ENCODE measurements at places on chromosomes 3 and 15. TPM values are rescaled to one million over a fixed set of nuclear protein-coding genes. Genes with fewer than 3 reads are reported as not detected.

DNA sequence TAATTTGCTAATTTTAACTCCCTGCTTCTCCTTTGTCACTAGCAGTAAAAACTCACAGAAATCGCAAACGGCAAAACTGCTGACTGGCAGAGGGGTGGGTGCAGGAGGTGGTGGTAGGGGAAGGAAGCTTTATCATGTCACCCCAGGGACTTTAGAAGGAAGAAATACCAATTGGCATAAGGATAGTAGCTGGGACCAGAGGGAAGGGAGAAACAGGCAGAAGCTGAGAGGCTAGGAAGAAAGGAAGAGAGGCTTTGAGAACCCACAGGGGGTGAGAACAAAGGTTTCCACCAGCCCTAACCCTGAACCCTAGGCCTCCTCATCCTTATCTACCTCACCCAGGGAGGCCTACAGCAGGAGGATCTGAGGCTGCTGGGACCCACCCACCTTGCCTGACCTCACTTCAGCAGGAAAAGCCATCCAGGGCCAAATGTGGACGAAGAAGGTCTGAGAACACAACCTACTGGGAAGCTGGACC lies 10.7 kb downstream of the ITGB5 start:
- no peak for DNase-seq

DNA sequence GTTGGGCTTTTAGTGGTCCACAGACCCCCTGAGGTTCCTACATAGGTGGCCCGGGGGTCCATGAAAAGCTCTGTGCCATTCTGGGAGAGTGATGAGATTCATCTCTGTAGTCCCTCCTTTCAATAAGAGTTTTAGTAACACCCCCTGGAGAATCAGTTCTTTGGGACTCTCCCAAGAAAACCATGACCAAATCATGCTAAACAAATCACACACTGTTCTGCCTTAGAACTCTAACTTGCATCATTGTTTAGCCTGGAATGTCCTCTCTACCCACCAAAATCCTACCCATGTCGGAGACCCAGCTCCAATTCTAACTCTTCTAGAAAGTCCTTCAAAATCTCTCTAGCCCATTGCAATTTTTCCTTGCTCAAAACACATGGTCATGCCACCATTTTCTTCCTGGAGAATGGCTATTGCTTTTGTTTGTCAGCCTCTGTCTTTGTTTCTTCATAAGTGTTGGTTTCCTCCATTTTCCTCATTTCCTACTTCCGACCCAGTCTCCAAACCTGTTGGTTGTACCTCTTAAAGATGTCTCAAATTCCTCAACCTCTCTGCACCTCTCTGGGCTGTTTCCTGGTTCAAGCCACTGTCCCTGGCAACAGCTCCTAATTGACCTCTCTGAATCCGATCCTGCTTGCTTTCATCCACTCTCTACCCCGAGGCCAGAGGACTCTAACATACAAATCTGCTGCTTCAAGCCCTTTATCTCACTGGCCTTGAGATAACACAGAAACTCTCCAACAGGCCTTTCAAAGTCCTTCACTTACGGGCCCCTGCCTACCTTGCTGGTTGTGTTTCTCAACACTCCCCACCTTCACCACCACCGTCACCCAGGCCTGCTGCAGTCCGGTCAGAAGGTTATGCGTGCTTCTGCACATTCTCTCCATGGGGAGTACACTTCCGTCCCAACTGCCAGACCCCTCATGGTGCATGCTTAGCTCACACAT lies 23.7 kb downstream of the CYP19A1 start:
- DNase-seq, result no peak

- DNase-seq, result no peak
Observed at GRCh38 chr15:70437089-70437488, 326.3 kb downstream of the UACA start.

DNA sequence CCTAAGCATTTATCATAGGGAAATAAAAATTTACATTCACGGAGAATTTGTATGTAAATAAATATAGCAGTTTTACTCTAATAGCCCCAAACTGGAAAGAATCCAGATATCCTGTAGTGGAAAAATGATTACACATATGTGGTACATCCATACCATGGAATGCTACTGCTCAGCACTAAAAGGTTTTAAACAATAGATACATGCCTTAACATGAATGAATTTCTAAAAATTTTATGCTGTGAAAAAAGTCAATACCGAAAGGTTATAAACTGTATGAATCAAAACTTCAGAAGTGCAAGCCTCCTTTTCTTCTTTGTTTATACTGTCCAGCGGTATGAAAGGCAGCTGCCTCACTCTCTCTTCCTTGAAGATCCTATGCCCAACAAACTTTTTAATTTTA lies 37.5 kb upstream of the MCTP2 start:
- no peak for DNase-seq

- no peak for DNase-seq
Observed at GRCh38 chr3:89957451-89957850, 850.0 kb downstream of the EPHA3 start.

DNA sequence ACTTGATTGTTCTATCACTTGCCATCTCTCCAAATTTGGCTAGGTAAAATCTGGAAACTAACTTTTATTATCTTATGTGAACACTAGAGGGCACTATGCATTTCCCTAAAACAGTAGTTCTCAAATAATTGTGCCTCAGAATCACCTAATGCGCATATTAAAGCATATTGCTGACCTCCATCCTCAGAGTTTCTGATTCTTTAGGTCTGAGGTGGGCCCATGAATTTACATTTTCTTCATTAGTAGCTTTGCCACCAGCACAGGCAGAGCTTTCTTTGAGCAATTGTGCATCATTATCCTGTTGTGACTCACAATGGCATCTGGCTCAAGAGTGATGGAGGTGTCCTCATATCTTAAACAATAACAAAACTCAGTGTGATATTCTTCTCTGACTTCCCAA lies 17.5 kb upstream of the BCHE start:
- DNase-seq, result no peak

The PLCL2 gene
- polyA plus RNA-seq, result 14.2 TPM

GRCh38 chr3:24958910-24959447 lies 464.3 kb upstream of the THRB start:
- no peak for DNase-seq

DNA sequence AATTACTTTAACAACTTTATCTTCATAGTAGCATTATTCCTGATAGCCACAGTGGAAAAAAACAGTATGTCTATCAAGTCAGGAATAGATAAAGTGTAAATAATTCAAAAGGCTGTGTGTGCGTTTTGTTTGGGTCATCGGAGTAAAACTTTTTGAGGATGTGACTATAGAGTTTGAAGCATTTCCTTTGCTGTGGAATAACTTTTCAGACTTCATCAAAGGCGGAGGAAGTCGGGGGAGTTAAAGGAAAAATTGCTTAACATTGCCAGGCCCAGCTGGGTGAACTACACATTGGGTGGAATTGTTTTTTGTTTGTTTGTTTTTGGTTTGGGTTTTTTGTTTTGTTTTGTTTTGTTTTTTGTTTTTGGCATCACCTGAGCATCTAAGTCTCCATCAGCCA lies 70.4 kb upstream of the CRTC3 start:
- DNase-seq, result no peak

GRCh38 chr3:21705769-21706168 lies 45.2 kb downstream of the ZNF385D start:
- DNase-seq, result no peak

DNA sequence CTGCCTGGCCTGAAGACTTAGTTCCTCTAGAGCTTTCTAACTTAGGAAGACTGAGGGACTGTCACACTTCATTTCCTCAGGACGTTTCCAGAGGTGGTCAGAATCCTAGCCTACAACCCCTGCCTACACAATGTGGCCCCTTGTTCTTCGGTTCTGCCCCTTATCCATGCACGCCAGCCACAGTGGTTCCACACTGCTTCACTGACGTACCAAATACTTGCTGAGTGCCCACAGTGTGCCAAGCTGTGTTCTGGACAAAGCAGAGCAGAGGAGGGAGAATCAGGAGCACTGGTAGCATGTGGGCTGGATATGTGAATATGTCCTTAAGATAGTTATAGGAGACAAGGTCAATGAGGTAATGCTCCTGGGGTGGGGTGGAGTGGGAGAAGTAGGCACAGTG lies 70.5 kb upstream of the SAMMSON start:
- DNase-seq, result no peak

DNA sequence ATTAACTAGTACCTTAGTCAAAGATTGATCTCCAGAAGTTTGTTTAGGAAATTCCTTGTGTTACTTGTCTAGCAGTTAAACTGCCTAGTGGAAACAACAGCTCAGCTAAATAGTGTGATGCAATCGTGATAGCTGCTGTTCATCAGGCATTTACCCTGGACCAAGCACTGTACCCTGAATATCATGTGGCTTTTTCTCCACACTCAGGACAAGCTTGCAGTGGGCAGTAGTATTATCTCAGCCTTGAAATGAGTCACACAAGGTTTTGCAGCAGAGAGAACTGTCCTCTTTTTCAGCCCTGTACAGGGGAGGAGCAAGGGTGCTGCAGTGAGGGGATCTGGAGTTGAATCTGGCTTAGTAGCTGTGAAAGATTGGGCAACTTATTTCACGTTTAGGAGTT lies 208.4 kb downstream of the TP63 start:
- no peak for DNase-seq

The LSMEM2 gene
- polyA plus RNA-seq, result 0.33 TPM

GRCh38 chr3:128497305-128498126 lies 4.5 kb upstream of the GATA2 start:
- no peak for DNase-seq

The CELF6 gene
- polyA plus RNA-seq, result 3.9 TPM

GRCh38 chr15:72135719-72136118 lies 17.5 kb downstream of the SENP8 start:
- DNase-seq, result no peak

The CCR8 gene
- not detected for polyA plus RNA-seq

The CD200 gene
- polyA plus RNA-seq, result 41.6 TPM

DNA sequence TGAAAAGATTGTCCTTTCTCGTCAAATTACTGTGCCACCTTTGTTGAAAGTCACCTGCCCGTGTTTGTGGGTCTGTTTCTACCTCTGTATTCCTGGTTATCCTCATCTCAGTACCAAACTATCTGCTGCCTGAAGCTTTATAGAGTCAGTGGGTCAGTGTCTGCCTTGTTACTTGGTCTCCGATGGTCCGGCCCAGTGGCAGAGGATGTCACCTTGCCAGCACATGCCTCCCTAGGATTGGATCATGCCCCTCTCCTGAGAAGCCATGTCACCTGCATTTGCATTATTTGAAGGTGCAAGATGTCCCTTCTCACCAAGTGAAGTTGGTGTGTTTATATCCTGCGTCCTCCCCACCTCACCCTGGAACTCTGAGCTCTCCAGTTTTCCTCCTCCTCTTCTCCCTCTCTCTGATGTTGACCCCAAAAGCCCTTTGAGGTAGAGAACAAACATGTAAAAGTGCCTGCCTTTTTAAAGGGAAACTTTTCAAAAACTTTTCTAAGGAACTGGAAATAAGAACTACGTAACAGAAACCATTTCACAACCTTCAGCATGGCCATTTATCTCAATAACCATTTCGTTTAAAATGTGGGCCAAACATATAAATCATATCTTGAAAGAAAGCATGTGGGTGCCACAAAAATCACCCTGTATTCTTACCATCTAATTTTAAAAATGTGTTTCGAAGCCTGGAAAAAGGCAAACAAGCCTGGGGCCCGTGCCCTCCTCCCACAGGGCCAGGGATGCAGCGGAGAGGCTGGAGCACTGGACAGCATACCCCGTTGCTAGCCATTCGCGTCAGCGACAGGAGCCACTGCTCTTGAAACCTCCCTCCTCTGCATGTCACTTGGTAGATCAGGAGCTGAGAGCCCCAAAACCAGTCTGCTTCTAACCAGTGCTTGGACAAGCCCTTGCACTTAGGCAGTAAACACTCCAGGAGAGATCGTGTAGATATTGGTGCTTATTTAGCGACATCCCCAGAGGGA lies 102.1 kb downstream of the VGLL4 start:
- no peak for DNase-seq

- no peak for DNase-seq
Observed at GRCh38 chr15:85580879-85581278, 200.5 kb downstream of the AKAP13 start.

The ITIH4 gene
- 5.1 TPM for polyA plus RNA-seq

DNA sequence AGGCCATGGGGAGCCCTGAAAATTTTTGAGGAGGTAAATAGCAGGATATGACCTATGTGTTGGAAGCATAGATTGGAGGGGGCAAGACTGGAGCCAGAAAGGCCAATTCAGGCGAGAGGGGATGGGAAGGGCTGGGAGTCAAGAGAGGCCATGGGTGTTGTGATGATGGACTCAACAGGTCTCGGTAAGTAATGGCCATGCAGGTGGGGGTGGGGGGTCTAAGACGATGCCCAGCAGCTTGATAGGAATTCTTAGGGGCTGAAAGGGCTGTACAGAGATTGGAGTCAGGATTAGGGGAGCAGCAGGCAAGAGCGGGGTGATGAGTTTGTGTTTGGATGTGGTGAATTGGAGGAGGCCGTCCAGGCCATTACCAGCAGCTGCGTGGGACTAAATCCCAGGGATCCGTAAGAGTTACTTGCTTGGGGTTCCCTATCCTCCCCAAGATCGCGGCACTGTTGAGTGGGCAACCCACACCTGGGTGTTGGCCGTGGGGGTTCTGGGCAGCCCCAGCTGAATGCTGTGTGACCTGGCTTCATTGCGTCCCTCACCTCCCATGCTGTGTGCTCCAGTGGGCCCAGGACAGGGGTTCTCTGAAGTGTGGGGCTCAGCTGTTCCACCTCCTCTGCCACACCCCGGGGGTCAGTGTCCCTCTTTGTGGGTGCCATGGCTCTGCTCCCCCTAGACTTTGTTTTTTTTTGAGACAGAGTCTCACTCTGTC lies 41.8 kb upstream of the CHRNB4 start:
- DNase-seq, result no peak

DNA sequence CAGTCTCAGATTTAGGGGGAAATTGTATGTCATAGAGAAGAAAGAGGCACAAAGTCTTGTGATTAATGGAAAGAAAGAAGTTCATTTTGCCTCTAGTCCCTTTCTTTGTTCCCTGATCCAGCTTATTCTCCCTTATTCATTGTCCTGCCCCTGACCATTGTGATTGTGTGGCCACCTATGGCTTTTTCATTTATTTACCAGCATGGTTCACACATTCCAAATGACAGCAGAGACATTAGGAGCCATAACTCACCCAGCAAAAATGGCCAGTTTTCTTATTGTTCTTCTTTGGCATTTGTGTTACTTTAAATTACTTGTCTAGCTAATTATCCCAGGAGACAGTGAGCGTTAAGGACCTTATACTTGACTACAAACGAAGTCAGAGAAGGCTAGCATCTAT lies 36.3 kb upstream of the SGO1 start:
- DNase-seq, result no peak

- no peak for DNase-seq
Observed at GRCh38 chr15:74336061-74337005, 31.1 kb downstream of the CYP11A1 start.

The CCR2 gene
- 1.9 TPM for polyA plus RNA-seq

The HAUS2 gene
- polyA plus RNA-seq, result 22.3 TPM

DNA sequence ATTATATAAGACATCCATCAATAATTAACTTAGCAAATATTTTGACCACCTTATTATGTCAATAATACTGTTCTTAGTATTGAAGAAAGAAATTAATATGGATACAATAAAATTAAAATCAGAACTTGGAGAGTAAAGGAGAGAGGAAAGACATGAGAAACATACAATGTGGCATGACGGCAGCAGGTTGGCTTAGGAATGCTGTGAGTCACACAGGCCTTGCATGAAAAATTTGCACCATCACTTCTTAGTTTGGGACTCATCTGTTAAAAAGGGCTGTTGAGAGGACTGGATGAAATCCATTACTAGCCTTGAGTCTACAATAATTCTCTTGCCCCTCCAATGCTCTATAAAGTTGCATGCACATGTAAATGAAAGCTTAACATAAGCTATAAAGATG lies 880.8 kb downstream of the ROBO1 start:
- no peak for DNase-seq

GRCh38 chr3:44991326-44991725 lies 15.3 kb downstream of the EXOSC7 start:
- no peak for DNase-seq
